ENCODE measurements at places on chromosomes 16 and 17. TPM values are rescaled to one million over a fixed set of nuclear protein-coding genes. Genes with fewer than 3 reads are reported as not detected.

Gene IGFBP4
- total RNA-seq, result 295 TPM

Gene RPGRIP1L
- total RNA-seq, result 15.3 TPM

Gene YBX2
- total RNA-seq, result 0.07 TPM

Gene FBXW10
- not detected for total RNA-seq

Gene CDK5R1
- total RNA-seq, result 0.78 TPM

Gene MMP28
- 0.65 TPM for total RNA-seq

Gene CA4
- not detected for total RNA-seq

Gene HS3ST3A1
- 0.99 TPM for total RNA-seq

Gene CD300LG
- not detected for total RNA-seq

Gene C16orf46
- 1.0 TPM for total RNA-seq

Gene EPOP
- 0.72 TPM for total RNA-seq

Gene IKZF3
- total RNA-seq, result not detected

Gene KRT39
- not detected for total RNA-seq

Gene NPIPB8
- 0.13 TPM for total RNA-seq
